ENCODE measurements at places on chromosomes 3 and 15. TPM values are rescaled to one million over a fixed set of nuclear protein-coding genes. Genes with fewer than 3 reads are reported as not detected.

CELSR3 gene
- 0.22 TPM for total RNA-seq

ITIH1 gene
- not detected for total RNA-seq

PDIA5 gene
- total RNA-seq, result 60.4 TPM

MCF2L2 gene
- total RNA-seq, result 0.22 TPM

CX3CR1 gene
- not detected for total RNA-seq

ZNF502 gene
- total RNA-seq, result 2.6 TPM

HAPLN3 gene
- total RNA-seq, result 56.7 TPM

GRM7 gene
- under 0.01 TPM for total RNA-seq

ZNF35 gene
- 14.3 TPM for total RNA-seq

ARL6 gene
- total RNA-seq, result 3.1 TPM

TRPC1 gene
- total RNA-seq, result 4.8 TPM

NPRL2 gene
- 17.3 TPM for total RNA-seq

ARPP21 gene
- total RNA-seq, result not detected

ARHGAP31 gene
- total RNA-seq, result 19.8 TPM

BRK1 gene
- 126 TPM for total RNA-seq

SAMMSON gene
- not detected for total RNA-seq

CASR gene
- not detected for total RNA-seq

CADPS gene
- not detected for total RNA-seq

TTLL13 gene
- under 0.01 TPM for total RNA-seq

CLCN2 gene
- total RNA-seq, result 1.5 TPM

GALNT15 gene
- 27.0 TPM for total RNA-seq

IGF1R gene
- total RNA-seq, result 13.5 TPM

ESYT3 gene
- total RNA-seq, result not detected

ACP3 gene
- not detected for total RNA-seq

KATNBL1 gene
- total RNA-seq, result 31.0 TPM

CRTC3 gene
- total RNA-seq, result 8.7 TPM

RNU5B-1 gene
- total RNA-seq, result not detected

EPB42 gene
- total RNA-seq, result not detected

DOCK3 gene
- total RNA-seq, result not detected

UBA7 gene
- total RNA-seq, result 23.3 TPM

CORO2B gene
- 1.3 TPM for total RNA-seq

CATSPER2 gene
- 0.40 TPM for total RNA-seq

NAALADL2 gene
- 0.20 TPM for total RNA-seq

ZNF860 gene
- total RNA-seq, result 1.1 TPM

LRRC31 gene
- not detected for total RNA-seq

RHOV gene
- total RNA-seq, result not detected

SHF gene
- total RNA-seq, result 3.4 TPM

ADIPOQ gene
- total RNA-seq, result not detected

GRK7 gene
- total RNA-seq, result not detected

CPA3 gene
- not detected for total RNA-seq

EHHADH gene
- 4.0 TPM for total RNA-seq

RARB gene
- total RNA-seq, result 2.8 TPM

INKA1 gene
- 17.2 TPM for total RNA-seq

SLC28A1 gene
- total RNA-seq, result not detected

ETFA gene
- total RNA-seq, result 131 TPM

CCRL2 gene
- 0.40 TPM for total RNA-seq

GOLGA6D gene
- total RNA-seq, result not detected

USP13 gene
- 37.5 TPM for total RNA-seq

NRROS gene
- 5.7 TPM for total RNA-seq

MESP2 gene
- not detected for total RNA-seq

LRRK1 gene
- total RNA-seq, result 4.4 TPM

ZBBX gene
- total RNA-seq, result not detected

GAP43 gene
- not detected for total RNA-seq

NOP10 gene
- 263 TPM for total RNA-seq

All from lung microvascular endothelial cell (primary cell).